ENCODE measurements at places on chromosomes 16 and 17.

DNA sequence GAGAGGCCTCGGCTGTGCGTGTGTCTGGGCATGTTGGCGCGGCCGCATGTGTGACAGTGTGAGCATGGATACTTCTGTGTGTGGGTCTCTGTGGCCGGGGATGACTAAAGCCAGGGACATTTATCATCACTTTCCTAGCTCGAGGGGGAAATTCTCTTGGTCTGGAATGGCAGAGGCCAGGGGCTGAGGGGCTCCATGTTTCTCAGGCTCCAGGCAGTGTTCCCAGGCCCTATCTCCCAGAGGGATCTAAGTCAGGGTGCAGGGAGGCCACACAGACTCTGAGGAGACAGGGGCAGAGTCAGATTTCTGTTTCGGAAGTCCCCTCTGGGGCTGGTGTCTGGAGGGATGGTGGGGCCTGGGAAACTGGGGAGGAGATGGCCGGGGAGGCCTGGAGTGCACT lies 23.7 kb upstream of the SPNS2 start:
- no peak for DNase-seq

- DNase-seq = no peak
Measured at GRCh38 chr17:73949903-73950592, 253.4 kb upstream of the RPL38 start.

GRCh38 chr16:68339214-68339613 lies 28.4 kb downstream of the PRMT7 start:
- no peak for DNase-seq

DNA sequence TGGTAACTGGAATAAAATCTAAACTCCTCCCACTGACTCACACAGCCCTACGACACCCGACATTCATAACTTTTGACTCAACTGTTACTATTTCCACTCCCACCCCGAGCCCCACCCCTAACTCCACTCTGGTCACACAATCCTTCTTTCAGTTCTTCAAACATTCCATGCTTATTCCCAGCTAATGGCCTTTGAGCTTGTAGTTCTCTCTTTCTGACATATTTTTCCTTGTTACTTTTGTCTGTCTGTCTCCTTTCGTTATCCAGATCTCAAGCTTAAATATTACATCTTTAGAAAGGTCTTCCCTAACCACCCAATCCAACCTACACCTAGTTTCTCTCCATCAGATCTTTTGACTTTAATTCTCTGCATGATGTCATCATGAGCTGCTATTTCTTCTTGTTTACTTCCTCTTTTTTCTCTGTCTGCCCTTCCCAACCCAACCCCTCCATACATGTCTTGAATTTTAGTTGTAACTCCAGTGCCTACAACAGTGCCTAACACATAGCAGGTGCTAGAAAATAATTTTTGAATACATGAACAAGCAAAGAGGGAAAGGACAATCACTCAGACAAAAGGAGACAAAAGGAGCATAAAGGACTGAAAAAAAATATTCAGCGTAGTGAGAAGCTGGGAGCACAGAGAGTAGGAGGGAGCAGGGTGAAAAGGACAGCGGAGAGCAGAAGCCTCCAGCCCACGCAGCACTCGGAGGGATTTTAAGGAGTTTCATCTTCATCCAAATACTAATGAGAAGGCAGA lies 65.2 kb upstream of the SMIM36 start:
- DNase-seq = no peak

DNA sequence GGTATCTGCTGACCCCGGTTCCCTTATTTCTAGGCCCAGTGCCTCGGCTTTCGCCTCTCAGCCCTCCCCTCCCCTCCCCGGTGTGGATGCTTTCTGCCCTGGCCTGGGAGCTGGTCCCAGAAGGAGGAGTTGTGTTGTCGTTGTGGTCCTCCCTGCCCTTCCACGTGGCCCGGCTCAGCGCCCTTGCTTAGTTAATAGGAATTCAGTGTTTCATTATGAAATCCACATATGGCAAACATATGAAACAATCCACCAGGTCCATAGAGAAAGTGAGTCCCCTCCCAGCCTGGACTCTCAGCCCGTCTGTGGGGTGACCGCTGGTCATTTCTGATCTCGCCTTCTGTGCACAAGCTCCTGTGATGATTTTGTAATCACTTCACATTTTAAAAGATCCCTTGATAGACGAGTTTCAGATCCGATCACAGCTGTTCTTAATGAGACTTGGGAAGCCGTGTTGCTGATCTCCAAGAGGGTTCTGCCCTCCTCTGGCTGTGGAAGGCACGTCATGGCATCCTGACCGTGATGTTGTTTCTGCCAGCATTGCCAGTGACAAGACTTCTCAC lies 112.1 kb downstream of the BANP start:
- no peak for DNase-seq

GRCh38 chr17:19291646-19292376 lies 54.6 kb downstream of the EPN2 start:
- no peak for DNase-seq

GRCh38 chr16:30921748-30922419 lies 1.5 kb upstream of the FBXL19 start:
- DNase-seq = peak; percentile 60

GRCh38 chr17:930258-930657 lies 49.3 kb downstream of the NXN start:
- no peak for DNase-seq

DNA sequence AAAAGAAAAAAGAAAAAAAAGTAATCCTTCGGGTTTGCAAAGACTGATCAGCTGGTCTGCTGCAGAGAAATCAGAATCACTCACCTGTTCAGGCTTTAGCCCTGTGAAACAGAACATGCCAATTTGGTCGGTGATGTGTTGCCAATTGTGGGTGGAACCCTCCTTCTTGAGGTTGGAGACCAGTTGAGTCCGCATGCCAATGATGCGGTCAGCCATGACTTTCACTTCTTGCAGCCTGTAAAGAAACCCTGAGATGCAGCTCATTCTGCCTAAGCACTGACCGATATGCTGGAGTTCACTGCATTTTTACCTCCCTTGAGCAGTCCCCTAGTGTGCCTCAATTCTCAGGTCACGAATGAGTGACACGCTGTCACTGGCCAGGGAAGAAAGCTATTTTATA lies 24.8 kb upstream of the SLC38A7 start:
- DNase-seq = no peak

DNA sequence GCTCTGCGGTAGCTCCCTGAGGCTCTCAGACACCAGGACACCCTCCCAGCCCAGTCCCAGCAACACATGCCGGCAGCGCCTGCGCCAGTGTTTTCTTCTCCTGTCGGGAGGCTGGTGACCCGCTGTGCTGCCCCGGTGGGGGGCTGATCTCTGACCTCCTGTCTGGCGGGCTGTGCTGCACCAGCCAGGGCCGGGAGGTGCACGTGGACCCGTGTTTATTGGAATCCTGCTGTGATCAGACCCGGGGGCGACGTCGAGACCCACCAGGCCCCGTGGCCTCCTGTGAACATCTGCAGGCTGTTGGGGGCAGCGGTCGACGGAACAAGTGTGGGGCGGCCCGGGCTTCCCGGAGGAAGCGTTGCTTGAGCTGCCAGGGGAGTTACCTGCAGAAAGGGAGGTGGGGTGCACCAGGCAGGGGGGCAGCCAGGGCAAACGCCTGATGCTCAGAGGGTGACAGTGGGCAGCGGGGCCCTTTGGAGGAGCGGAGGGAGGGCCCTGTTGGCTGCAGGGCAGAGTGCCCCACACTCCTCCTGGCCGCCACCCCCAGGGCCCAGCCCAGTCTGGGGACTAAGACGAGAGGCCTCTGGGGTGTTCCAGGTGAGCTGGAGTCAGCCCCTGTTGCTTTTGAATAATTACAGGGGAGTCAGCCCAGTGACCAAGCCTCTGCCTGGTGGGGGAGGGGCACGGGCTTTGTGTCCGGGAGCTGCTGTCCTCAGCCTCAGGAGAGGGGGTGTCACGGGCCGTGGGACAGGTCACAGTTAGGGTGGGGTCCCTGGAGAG lies 2.3 kb upstream of the SSTR5 start:
- no peak for DNase-seq

GRCh38 chr17:8503807-8504206 lies 68.1 kb downstream of the NDEL1 start:
- no peak for DNase-seq

- no peak for DNase-seq
Measured at GRCh38 chr17:49104511-49105074, 28.0 kb upstream of the B4GALNT2 start.

GRCh38 chr16:12062343-12063003 lies 85.9 kb downstream of the SNX29 start:
- DNase-seq = no peak

DNA sequence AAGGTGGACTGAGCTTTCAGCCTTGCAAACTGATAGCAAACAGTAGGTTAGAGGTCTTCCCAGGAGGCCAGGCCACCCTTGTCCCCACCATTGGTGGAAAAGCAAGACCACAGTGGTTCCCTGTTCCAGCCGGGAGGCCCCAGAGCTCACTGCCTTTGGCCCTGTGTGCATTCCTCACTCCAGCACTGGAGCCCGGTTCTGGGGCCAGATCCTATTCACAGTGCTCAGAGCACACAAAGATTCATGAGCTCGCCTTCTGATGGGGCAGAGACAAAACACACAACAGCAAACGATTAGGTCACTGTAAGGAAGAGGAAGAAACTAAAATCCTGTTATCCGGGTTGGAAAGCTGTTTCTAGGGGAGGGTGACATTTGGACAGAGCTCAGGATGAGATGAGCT lies 5.6 kb upstream of the PGS1 start:
- no peak for DNase-seq

GRCh38 chr16:77937473-77938149 lies 84.7 kb upstream of the CLEC3A start:
- DNase-seq = no peak

DNA sequence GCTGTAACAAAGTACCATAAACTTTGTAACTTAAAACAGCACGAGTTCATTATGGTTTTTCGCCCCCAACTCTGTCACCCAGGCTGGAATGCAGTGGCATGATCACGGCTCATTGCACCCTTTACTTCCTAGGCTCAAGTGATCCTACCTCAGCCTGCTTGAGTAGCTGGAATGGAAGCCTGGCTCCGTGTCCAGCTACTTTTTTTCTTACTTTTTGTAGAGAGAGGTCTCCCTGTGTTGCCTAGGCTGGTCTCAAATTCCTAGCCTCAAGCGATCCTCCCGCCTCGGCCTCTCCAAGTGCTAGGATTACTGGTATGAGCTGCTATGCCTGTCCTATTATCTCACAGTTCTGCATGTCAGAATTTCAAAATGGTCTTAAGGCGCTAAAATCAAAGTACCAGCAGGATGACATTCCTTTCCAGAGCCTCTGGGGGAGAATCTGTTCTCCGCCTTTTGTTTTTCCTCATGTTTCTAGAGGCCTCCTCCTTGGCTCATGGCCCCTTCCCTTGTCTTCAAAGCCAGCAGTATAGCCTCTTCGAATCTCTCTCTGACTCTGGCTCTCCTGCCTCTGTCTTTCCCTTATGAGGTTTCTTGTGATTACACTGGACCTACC lies 10.1 kb upstream of the PRM1 start:
- DNase-seq = no peak

DNA sequence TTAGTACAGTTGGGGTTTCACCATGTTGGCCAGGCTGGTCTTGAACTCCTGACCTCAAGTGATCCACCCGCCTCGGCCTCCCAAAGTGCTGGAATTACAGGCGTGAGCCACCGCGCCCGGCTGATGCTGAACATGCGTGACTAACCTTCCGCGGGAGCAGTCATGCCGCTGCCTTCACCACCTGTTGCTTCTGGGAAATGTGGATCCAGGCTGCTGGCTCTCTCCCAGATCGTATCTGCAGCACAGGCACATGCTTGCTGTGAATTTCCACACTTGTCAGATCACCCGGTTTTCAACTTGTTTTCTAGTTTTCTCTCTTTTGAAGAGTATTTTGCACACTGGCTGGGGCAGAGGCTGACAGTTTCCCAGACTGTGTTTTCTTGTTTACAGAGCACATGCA lies 97.9 kb downstream of the ADCY9 start:
- no peak for DNase-seq

- no peak for DNase-seq
Measured at GRCh38 chr17:63533433-63534077, 10.4 kb downstream of the KCNH6 start.

DNA sequence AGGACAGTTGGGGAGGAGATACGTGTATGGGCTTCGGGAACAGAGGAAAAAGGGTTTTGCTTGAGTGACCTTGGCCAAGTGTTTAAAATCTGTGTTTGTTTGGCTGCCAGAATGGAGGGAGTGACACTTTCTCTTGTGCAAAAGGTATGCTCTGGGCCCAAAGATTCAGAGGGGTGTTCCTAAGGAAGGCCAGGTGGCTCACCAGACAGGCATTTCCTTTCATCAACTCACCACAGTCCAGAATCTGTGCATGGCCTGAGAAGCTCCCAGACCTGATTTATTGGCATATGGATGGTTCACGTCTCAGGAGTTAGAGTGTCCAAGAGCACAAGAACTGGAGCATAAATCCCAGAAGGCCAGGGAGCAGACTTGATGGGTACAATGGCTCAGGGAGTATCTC lies 53.4 kb upstream of the NLK start:
- no peak for DNase-seq

- peak; percentile 29 for DNase-seq
Measured at GRCh38 chr17:81870131-81870980, 781 bp downstream of the ARHGDIA start.

- no peak for DNase-seq
Measured at GRCh38 chr17:35056013-35056412, 7.5 kb downstream of the RFFL start.

DNA sequence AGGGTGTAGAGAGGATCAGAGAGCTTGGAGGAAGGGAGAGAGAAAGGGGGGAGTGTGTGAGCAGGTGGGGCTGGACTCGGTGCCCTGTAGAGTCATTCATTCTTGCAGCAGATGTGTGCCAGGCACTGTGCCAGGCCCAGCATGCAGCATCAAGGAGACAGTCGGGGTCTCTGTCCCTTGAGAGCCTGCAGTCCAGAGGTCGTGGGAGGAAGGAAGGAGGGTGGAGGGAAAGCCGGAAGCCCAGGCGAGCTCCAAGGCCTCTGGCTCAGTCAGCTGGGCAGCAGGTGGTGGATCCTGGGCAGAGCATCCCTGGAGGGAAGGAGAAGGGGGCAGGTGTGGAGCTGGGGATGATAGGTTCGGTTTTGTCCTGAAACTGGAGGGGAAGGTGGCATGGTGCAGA lies 27.5 kb downstream of the EPN2 start:
- no peak for DNase-seq

DNA sequence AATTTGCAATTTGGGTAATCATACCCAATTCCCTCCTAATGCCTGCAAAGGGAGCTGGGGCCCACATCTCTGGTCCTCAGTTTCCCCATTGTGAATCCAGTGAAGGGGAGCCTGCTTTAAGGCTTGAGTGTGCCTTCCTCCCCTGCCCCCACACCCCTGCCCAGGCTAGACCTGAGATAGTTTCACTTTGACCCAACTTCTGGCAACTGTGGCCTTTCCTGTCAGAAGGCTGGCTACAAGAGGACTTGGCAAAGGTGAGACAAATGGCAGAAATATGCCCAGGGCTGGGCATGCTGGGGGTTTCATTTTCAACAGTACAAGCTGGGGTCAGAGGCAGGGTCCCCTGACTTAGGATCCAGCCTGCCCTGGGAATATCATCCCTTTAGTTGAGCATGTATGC lies 10.0 kb downstream of the SOCS1 start:
- no peak for DNase-seq

GRCh38 chr17:73759324-73759723 lies 115.1 kb upstream of the SDK2 start:
- no peak for DNase-seq

GRCh38 chr17:17877529-17878358 lies 41.0 kb upstream of the SREBF1 start:
- DNase-seq = no peak

Data from stimulated activated CD8-positive, alpha-beta memory T cell treated with anti-CD3 and anti-CD28 coated beads, Interleukin-15, amount 100 ng/mL, for 24 hours (primary cell).